ENCODE measurements at places on chromosomes 6 and 20.

- no peak for DNase-seq
Measured at GRCh38 chr20:39661833-39662232, 699.7 kb downstream of the DHX35 start.

DNA sequence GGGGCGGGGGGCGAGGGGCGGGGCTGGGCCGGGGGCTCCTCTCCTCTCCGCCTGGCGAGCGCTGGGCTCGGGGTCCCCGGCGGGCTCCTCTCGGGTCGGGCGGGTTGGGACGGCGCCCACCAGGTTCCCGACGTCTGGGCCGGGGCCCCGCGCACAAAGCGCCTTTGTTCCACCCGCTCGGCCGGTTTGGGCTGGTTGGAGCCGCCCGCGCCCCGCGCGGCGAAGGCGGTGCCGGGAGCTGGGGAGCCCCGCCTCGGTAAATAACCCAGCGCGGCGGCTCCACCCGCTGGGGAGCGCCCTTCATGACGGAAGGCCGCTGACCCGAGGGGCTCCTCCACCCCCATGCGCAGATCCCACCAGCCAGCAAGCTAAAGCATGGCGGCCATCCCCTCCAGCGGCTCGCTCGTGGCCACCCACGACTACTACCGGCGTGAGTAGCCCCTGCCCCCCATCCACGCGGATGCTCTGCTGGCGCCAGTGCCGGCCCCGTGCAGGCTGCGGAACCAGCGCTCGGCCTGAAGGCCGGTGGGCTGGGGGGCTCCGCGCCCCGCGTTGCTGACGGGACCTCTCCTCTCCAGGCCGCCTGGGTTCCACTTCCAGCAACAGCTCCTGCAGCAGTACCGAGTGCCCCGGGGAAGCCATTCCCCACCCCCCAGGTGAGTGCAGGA, 503 bp downstream of the PPDPF start:
- peak; percentile 64 for DNase-seq

DNA sequence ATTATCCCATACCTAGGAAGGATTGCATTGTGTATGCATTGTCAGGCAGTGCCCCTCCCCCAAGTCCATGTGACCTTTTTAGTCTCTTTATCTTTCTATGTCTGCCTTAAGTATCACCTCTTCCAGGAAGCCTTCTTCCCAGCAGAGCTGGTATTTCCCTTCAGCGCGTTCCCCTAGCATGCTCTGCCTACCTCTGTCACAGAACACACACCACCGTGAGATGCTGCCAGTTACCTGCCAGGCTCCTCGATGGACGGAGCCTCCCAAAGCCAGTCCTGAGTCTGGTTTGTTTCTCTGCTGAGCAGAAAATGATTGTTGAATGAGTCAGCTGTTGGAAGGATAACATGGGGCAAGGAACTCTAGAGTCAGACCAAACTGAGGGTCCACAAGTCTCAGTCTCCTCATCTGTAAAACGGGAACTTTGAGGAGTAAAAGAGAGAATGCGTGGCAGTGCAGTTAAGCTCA, 11.3 kb upstream of the ZNF335 start:
- no peak for DNase-seq

GRCh38 chr6:87103977-87104601, 9.2 kb upstream of the CGA start:
- DNase-seq = no peak

DNA sequence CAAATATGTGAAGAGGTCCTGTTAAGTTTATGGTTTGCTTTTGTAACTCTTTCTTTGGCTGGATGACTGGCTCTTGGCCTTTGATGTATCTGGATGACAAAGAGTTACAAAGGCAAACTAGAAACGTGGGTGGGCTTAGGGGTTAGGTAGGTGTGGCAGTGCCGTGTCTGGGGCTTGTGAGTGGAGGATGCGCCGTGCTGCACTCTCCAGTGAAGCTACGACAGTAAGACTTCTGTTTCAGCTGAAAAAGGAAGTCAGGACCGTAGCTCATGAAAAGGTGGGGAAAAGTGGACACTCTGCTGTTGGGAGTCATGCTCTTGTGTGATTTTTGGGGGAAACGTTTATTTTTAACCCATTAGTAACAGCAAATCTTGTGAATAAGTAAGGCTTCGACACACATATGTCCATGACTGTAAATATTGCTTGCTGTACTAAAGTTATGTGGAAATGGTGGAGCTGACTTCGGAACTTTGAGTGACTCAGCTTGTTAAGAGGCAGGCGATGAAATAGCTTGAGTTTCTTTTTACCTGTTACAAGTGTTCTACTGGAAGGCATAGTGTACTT, 45.6 kb downstream of the DUSP22 start:
- no peak for DNase-seq

DNA sequence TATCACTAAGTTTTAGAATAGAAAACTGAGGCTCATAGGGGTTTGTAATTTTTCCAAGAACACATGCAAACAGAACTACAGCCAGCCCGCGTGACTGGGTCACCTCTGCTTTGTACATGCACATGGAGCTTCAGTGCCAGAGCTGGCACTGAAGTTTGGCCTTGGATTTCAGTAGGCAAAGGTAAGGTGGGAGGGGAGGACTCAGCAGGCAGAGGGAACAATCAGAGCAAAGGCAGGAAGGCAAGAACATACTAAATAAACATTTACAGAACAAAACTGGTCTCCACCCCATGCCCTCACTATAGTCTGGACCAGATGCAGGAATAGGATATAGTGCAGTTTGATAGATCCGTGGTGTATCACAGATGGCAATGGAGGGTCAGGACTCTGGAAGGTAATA, 13.6 kb upstream of the ABRACL start:
- no peak for DNase-seq

DNA sequence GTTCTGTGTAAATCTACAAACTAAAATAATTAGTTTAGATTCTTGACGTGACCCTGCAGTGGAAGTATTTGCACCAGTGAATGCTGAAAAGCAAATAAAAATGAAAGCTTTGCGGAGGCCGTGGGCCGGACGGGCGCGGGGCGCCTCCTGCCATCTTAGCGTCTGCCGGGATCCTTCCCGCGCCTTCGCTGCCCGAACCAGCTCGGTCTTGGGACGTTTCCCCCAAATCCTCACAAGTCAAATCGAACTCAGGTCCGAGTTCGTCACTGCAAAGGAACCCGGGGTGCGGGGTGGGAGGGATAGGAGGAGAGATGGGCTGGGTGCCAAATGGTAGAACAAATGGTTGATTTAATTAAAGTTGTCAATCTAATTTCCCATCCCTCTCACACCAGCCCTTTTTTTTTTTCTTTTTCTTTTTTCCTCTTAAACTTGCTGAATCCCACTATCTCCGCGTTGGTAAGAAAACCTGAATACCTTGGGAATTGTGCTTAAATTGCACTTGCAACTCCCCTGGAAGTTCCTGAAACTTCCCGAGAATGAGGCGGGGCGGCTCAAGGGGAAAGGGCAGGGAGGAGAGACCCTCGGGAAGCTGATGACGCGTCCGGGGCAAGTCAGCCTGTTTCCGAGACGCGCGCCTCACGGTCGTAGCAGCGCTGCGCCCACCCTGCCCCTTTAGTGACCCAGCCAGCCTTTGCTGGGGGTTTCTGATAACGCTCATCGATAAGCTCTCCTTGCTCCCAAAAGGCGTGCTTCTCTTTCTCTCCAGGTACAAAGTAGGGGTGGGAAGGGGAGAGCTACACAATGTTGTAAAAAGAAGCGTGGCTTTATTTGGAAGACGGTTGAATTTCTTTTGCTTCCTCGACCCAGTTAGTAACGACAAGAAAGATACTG, 1.8 kb downstream of the GJA1 start:
- peak; percentile 16 for DNase-seq

DNA sequence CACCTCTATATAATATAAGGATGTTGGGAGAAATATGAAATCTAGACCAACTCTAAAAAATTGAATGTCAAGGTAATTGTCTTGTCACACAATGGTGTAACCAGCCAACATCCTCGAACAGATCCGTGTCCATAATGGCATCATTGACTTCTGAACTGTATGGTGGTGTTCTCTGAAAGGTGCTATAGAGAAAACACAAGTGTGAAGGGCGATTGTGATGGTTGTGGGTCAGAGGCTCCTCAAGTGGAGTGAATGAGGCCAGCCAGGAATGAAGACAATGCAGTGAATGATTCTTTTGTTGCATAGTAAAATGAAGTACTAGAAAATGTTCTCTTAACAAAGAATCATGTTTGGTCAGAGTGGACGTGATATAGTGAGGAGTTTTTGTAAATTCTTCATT, 58.3 kb downstream of the CARMIL1 start:
- no peak for DNase-seq

DNA sequence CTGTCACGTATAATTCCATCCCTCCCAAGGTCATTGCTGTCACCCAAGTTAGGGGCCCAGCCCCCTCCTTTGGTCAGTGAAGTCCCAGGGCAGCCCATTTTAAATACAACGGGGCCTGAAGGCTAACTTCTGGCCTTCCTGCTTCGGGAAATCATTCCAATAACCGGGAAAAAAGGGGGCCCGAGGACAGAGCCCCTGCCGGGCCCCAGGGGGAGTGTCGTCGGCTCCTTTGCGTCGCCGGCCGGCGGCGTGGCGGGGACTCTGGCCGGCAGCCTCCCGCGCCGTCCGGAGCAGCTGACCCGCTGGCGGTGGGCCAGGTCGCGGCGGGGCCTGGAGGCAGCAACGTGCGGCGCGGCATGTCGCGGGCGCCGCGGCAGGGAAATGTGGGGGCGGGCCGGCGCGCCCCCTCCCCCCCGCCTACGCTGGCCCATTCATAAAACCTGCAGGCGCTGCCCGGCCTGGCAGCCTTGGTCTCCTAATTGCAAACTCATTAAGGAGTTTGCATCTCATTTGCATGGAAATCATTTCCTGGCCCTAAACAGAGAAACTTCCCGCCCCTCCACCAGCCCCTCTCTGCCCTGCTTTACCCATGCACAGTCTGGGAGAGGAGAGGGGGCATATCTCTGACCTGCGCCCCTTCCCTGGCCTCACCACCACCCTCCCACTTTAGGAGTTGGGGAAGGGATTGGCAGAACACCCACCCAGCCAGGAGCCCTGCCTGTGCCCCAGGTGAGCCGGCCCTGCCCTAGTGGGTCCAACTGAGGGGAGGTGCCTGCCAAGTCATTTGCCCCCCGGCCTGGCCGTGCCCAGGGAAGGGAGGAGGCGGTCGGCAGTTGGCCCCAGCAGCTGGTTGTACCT, 50.7 kb downstream of the MRPL14 start:
- no peak for DNase-seq

GRCh38 chr6:17258749-17259148, 22.4 kb upstream of the RBM24 start:
- DNase-seq = no peak

GRCh38 chr6:112409311-112409710, 62.2 kb downstream of the RFPL4B start:
- DNase-seq = no peak

DNA sequence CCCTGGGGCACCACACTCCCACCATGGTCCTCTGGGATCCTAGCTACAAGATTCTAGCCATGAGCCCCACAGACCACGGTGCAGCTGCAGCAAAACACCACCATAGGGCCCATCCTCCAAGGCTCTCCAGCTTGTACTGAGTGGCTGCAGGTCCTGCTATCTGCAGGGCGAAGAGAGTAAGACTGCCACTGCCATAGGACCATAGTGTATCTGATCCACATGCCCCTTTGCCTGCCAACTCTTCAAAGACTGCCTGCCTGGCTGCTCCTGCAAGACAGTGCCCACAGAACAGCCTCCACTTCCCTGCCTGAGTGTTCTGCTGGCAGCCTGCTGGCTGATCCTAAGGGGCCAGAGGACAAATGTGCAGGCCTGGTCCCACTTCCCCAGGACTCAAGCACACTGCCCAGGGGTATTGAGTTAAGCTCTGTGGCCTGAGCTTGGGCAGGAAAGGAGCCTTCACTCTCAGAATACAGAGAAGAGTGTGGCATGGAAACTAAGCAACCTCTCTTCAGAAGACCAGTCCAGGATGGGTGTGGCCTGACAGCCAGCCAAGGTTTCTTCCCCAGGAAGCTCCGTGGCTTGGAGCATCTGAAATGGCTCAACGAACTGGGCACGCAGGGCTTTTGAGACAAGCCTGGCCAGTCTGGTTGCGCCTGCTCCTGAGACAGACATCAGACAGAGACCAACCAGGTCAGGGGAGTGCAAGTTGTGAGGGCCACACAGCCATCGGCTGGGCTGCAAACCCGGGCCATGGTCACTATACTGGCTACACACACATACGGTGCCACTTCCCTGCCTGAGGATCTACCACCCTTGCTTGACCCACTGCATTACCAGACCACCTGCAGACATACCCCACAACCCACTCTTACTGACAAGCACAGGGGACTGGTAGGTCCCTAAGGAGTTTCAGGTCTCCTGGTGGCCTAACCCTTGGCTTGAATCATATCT, 54.5 kb downstream of the RNGTT start:
- no peak for DNase-seq

GRCh38 chr6:3654898-3655297, 96.6 kb downstream of the PXDC1 start:
- no peak for DNase-seq

DNA sequence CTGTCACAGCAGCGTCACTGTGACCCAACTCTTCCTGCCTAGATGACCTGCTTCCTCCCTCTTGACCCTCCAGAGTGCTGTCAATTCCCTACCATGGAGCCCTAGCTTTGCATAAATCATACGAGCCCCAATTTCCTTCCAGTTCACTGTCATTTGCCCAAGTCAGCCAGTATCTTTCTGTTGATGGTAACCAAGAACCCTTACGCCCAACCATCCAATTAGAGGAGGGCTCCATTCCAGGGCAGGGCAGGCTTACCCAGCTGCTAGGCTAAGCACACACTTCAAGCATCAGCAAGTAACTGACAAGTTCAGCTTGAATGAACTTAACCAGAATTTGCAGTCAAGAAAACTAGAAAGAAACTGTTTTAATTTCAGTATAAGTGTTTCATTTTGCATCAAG, 25.7 kb downstream of the WFDC3 start:
- no peak for DNase-seq

DNA sequence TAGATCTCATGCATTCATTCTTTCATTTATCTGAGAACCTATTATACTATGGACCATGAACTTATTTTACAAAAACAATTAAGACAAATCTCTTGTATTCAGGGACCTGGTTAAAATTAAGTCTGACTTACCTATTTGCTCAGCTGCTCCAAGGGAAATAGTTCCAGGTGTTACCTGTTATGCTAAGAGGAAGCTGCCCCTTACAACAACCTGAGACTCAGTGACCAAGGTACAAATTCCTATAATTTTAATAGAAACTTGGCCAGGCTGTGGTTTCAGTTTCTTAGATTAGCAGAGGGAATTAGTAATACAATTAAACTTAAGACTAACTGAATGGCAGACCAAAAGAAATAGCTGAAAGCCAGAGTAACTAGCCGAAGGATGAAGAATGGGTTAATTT, 48.2 kb upstream of the GMPR start:
- no peak for DNase-seq

DNA sequence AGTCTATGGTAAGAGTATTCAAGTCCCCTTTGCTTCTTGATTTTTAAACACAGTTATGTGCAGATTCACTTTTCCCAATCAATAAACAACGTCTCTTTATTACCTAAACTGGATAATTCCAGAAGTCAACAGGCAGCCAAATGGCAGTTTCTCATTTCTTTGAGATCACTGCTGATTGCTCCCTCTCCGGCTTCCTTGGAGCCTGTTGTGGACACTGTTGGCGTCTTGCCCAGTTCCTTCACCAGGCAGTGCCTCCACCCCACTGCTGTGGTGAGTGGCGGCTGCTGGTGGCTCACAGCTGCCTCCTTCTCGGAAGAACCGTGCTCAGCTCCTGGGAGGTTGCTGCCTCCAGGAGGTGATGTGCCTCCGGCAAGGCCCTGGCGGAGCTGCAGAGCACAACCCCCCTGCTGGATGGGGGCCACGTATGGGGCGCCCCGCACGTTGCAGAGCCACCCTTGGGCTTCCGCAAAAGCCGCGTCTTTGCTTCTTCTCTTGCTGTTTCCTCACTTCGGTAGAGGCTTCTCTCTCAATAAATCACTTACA, 105.1 kb upstream of the CNKSR3 start:
- no peak for DNase-seq

- no peak for DNase-seq
Measured at GRCh38 chr20:44231713-44232468, 15.2 kb upstream of the GDAP1L1 start.

GRCh38 chr6:102026649-102027048, 633.1 kb downstream of the GRIK2 start:
- no peak for DNase-seq
